GF-D8 (cell line): ENCODE measurements at places on chromosomes 7 and 10.

DNA sequence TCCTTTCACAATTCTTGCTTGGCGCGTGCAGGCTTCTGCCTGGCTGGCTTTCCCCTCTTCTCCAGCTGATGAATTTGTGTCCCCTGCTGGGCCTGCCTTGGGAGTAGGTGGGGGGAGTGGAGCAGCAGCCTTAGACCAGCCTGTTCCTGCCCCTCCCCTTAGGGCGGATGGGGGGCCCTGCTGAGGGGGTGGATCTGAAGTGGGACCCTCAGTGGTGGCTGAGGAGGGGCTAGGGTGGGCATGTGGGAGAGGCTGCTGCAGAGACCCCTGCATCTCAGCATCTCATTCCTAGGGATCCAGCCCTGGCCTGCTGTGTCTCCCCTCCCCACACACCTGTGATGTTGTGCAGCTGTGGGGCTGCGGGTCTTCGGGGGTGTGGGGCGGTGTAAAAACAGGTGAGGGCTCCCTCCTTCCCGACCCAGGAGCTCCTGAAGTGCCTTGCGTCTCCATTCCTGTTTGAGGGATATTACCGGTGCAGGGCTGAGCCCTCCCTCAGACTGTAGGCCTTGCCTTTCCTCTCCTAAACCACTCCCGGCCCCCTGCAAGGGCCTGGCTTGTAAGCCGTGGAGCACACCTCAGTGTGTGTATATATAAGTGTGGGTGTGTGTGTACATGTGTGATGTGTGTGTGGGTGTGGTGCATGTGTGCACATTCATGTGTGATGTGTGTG, 24.7 kb downstream of the ADCYAP1R1 start:
- DNase-seq: no peak

DNA sequence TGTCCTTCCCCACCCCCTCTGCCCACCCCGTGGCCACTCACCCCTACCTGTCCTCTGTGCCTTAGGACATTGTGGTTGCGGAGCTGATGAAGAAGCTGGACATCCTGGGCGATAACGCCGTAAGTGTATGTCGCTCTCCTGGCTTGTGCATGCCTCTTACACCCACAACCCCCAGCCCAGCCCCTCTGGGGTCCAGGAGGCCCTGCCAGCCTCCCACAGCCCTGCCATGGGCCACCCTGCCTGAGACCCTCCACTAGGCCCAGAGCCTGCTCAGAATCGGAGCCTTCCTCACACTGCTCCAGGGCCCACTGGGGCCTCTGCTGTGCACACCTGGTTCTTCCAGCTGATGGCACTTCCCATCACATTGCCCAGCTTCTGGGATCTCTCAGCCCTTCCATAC, 36.8 kb upstream of the DPYSL4 start:
- no peak for DNase-seq

DNA sequence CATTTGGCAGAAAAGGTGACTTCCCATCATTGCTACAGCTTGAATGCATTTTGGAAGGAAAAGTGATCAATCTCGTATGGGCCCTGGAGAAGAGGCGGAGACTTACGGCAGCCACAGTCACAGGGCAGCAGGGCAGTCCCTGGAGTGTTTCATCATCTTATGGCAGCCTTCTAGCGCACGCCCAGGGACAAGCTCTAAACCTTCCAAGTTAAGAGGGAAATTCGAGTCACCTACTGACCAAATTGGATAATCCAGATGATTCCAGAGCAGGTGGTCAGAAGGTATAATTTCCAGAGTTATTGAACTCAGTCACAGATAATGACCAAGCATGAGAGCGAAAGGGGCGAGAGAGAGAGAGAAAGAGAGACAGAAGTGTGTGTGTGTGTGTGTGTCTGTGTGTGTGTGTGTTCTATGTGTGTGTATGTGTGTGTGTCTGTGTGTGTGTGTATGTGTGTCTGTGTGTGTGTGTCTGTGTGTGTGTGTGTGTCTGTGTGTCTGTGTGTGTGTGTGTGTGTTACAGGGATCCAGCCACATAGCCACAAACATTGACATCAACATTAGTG, 123.7 kb upstream of the ADAM12 start:
- no peak for DNase-seq

GRCh38 chr7:699476-700170, 26.9 kb upstream of the DNAAF5 start:
- no peak for DNase-seq

- DNase-seq: no peak
These were observed 19.1 kb upstream of the TPK1 start for GRCh38 chr7:144854839-144855424.

GRCh38 chr10:124152139-124153022, 59.0 kb upstream of the CHST15 start:
- no peak for DNase-seq

DNA sequence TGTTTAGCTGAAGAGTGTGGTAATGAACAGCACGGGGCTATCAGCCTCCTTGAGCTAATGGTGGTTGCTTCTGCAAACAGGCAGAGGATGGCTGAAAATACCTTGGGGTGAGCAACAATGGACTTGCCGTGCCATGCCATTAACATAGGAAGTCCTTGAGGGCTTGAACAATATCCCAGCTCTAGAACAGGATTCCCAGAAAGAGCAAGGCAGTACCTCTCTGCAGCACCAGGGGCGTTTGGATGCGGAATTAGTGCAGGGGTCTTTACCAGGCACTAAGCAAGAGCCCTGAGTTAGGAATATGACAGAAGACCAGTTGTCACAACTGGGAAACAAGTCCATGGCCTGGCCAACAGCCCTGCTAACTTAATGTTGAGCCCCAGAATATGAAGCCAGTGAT, 143.2 kb upstream of the COBL start:
- DNase-seq: no peak

DNA sequence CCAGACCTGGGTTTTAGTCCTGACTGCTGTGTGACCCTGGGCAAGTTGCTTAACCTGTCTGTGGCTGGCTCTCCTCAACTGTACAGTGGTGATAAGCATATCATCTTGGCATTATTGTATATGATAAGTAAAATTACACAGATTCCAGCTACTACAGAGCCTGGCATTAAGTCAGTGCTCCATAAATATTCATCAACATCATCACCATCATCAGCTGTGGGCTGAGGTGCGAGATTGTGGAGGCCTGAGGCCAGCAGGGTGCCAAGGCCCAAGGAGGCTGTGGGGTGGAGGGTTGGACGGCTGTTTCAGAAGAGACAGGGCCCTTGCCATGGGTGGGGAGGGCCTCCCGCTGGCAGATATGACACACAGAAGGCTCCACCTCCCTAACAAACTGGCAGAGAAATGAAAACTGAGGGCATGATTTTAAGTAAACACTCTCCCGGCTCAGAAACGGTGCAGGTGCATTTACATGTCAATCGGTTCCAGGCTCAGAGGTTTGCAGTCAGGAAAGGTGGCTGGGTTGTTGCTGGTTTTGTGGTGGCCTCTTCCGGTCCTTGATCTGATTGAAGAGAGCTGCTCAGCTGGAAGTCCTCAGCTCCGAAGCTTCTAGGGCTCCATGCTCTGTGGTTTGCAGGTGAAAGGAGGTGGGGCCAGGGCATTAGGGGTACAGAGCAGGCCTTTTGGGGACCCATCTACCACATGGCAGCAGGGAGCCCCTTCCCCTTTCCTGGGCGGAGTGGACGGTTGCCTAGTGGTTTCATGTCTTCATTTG, 10.2 kb downstream of the CRYGN start:
- peak; percentile 13 for DNase-seq

- DNase-seq: no peak
These were observed 486 bp downstream of the HIPK2 start for GRCh38 chr7:139777133-139777891.

GRCh38 chr10:4136121-4136520, 351.1 kb upstream of the KLF6 start:
- no peak for DNase-seq

DNA sequence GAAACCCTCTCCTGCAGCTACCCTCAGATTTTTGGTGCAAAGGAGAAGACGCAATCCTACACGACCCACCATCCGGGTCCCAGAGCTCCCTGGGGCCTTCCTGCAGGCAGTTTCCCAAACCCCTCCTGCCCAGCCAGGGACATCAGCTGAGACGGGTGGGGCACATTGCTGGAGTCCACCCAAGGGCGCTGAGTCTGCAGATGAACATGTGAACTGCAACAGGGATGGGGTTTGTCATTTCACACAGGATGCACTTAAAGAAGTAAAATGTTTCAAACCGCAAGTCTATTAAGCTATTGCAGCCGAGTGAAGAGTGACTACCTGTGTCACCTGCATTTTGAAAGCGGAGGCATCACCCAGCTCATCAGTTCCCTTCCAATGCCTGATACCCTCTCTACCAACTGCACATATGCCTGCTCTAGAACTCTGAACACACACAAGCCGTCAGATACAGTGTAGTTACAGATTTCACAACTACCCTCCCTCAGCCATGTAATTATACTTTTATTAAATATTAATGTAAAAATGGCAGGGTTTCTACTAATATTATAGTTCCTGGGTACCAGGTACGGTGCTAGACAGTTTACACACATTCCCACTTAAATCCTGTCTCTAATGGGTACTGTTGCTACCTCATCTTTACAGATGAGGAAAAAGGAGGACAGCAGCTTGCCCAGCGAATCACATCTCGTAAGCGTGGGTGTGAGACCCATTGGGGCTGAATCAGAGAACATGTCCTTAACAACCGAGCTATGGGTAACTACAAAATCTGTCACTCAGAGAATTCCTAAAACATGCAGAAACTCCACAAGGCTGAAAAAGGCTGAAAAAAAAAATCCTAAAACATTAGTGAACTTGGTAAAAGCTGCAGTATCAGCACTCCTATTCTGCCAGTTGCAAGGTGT, 71.2 kb downstream of the GRB10 start:
- DNase-seq: no peak

- DNase-seq: no peak
These were observed 46.2 kb upstream of the MRLN start for GRCh38 chr10:59799421-59799820.

DNA sequence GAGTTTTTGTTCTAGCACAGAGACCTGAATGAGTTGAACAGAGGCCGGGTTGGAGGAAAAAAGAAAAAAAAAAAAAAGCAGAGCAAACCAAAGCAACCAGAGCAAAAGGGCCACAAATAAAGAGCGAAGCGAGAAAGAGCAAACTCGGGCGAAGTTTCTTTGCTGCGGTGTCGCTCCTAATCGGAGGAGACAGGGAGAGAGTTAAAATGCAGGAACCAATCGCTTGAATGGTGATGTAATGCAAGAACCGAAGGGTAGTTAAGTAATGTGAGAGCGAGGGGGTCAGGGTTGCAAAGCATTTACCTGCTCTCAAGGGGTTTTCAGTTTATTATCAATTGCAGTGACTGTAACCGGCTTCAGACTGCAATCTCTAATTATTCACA, 271.7 kb downstream of the TRIL start:
- DNase-seq: no peak

DNA sequence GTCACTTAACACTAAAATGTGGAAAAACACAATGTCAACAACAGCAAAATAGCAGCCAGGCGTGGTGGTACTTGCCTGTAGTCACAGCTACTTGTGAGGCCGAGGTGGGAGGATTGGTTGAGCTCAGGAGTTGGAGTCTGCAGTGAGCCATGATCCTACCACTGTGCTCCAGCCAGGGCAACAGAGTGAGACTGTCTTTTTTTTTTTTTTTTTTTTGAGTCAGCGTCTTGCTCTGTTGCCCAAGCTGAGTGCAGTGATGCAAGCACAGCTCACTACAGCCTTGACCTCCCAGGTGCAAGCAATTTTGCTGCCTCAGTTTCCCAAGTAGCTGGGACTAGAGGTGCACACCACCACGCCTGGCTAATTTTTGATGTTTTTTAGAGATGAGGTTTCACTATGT, 6.1 kb downstream of the KCTD7 start:
- no peak for DNase-seq

GRCh38 chr7:150797661-150798060, 2.5 kb downstream of the TMEM176B start:
- DNase-seq: no peak

GRCh38 chr7:25851332-25852210, 300.4 kb upstream of the NFE2L3 start:
- DNase-seq: peak; percentile 28

- no peak for DNase-seq
These were observed 12.3 kb downstream of the RBM17 start for GRCh38 chr10:6101181-6101580.

DNA sequence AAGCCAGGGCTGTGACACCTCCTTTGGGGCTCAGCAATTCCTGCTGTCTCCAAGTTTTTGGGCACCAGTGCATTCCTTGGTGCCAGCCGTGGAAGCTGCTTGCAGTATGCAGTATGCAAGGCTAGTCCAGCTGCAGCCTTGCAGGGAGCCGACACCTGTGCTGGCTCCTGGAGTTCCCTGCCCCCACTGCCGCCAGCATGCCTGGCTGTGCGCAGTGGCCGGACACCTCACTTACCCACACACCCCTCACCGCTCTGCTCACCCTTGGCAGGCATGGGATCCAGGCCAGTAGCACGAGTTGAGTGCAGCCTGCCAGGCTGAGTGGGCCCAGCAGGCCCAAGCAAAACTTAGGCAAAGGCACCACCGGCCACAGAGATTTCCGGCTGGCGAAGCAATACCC, 77.4 kb downstream of the SAMD9 start:
- DNase-seq: no peak

GRCh38 chr10:51421853-51422252, 277.5 kb downstream of the CSTF2T start:
- no peak for DNase-seq

DNA sequence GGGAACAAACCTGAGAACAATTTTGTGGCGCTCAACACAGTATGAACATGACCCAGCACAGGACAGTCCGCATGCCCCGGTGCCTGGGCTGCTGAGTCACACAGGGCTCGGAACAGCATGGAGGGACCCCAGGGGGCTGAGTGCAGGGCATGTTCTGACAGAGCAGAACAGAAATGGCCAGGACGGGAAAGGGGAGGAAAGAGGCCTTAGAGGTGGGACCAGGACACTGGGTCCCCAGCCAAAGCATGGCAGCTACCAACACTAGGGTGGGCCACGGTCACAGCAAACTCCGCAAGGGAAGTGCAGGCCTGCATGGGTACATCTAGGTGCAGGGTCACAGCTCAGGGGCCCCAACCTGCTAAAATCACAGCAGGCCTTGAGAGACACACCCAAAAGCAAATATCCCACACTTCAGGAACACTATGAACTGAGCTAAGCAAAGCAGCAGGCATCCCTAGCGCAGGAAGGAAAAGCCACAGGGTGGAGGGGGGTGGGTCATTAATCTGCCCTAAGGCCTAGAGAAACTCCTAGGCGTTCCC, 5.6 kb downstream of the IMPDH1 start:
- no peak for DNase-seq

DNA sequence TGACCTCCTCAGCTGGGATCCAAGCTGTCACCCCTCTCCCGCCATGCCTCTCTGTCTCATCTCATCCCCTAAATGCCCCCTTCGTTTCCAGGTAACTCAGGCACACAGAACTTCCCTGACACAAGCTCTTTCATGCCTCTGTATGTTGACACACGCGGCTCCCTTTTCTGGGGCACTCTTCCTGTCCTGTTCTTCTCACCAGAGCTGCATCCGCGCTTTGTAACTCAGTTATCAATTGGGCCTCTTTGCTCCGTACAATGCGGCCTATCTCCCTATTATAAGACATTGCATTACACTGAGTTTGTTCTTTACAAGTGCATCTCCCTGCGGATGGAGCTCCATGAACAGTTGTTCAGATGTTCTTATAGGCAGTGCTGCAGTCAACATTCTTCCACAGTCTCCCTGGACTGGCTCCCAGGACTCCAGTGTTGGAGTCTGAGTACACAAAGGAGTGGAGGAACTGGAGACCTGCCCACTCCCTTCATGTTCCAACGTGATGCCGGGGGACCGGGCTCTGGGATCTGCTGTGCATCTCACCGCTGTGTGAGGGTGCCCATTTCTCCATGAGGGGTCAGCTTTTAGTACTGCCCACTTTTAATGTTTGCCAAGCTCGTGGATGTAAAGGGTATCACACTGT, 56.9 kb upstream of the TNS3 start:
- no peak for DNase-seq

- DNase-seq: no peak
These were observed 816 bp downstream of the PSMG3 start for GRCh38 chr7:1569016-1569415.

GRCh38 chr7:113561446-113561845, 357.4 kb downstream of the PPP1R3A start:
- peak; percentile 57 for DNase-seq
